ENCODE measurements at places on chromosomes 3 and 15. TPM values are rescaled to one million over a fixed set of nuclear protein-coding genes. Genes with fewer than 3 reads are reported as not detected.
A peak's percentile ranks its signal among the peaks of the same experiment; 100 is the strongest.

- peak; percentile 9 for DNase-seq
These were observed 154.2 kb upstream of the TNIK start for GRCh38 chr3:171614318-171614921.

DNA sequence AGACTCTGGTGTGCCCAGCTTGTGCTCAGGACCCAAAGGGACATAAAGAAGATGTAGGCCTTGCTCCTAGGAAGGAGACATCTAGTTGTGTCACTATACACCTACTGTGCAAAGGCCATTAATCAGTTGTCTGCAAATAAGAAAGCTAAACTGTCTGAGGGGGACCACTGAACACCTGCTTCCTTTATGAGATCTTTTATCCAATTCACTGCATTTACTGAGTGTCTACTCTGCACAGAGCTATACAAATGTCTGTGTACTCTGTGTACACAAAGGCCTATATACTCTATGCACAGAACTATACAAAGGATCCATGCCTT, 124.8 kb downstream of the CTNNB1 start:
- DNase-seq = no peak

DNA sequence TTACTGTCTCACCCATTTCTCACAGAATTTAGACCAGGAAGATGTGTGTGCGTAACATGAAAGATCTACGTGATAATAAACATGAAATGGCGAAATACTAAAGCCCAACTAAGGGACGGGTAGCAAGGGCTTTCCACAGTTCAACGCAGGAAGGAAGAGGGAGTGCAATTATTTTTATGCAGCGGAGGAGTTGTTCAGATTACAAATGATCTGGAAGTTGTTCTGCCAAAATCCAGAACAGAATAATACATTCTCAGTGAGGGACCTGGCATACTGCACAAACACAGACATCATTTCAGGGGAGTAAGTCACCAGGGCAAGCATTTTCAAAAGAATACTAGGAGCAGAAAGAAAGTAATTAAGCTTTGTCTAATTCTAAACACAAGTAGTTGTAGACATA, 133.6 kb upstream of the RAP2B start:
- peak; percentile 18 for DNase-seq

GRCh38 chr3:30675774-30676173, 69.4 kb downstream of the TGFBR2 start:
- DNase-seq = no peak

DNA sequence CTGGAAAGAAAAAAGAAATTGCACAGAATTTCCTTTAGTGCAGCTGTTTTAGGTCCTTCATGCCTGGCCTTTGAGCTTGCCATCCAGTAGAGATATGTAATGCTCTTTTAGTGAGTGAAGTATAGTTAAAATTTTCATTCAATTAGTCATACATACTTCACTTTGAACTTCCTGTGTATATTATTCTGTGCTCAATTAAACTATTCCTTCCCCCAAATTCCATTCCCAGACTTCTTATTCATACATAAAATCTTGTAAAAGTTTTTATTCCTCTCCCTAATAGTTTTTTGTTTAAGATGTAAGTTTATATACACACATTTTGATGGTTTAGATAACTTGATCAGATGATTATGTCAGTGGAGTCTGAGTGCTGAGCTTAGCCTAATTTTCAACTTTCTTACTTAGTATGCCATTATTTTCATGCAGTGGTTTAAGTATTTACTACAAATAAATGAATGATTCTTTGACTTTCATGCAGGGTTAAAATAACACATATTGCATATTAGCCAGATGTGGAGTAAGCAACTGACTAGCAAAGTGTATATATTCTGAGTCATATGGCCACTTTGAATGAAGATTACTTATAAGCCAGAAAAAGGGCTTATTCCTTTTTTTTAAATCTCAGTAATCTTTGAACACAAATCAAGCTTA, 42.5 kb upstream of the ABHD10 start:
- no peak for DNase-seq

Gene ISL2
- total RNA-seq = 0.44 TPM

Gene CHST13
- total RNA-seq = 2.0 TPM

Gene USP50
- not detected for total RNA-seq

Gene TNNC1
- 117 TPM for total RNA-seq

Measured in G401 (cell line).